Inflammatory macrophage (primary cell): ENCODE measurements at places on chromosomes 7 and 10.
A peak's percentile ranks its signal among the peaks of the same experiment; 100 is the strongest.

DNA sequence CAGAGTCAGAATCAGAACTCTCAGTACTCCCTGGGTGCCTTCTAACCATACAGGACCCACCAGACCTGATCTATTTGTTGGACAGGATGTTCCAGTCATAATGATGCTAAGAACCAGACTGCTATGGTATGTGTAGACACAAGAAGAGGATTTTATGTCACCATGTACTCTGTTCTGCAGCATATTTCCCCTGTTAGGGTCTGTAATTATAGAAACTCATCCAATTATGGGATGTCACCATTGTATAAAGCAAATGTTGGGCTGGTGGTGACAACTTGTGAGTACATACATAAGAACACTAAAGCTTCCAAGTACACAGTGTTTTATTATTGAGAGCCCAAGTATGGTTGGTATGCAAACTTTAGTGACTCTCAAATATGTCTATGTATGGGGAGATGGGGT lies 67.1 kb upstream of the AGBL3 start:
- DNase-seq: no peak

GRCh38 chr10:46548498-46549090 lies 7.9 kb downstream of the GPRIN2 start:
- no peak for DNase-seq

DNA sequence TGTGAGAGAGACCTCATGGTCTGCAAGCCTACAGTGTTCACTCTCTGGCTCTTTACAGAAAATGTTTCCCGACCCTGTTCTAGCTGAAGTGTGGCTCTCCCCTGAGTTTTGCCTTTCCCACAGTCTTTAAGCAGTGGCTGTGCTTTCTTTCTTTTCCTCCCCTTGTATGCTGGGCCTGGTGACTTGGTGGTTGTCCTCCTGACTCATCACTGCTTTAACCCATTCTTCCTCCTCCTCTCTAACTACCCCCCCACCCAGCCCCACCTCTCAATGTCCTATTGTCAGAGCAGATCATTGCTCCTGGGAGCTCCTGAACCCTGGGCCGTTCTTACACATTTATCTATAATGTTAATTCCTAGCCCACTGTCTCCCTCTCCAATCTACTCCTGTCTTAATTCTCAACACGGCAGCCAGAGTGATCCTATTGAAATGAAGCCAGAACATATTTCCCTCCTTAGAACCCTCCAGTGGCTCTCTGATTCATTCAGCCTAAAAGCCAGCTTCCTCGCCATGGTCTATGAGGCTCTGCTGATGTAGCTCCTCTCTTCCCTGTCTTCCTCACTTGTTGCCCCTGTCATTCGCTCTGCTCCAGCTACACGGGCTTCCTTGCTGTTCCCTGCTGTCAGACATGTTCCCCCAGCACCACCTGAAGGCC lies 55.0 kb downstream of the DENND11 start:
- no peak for DNase-seq

DNA sequence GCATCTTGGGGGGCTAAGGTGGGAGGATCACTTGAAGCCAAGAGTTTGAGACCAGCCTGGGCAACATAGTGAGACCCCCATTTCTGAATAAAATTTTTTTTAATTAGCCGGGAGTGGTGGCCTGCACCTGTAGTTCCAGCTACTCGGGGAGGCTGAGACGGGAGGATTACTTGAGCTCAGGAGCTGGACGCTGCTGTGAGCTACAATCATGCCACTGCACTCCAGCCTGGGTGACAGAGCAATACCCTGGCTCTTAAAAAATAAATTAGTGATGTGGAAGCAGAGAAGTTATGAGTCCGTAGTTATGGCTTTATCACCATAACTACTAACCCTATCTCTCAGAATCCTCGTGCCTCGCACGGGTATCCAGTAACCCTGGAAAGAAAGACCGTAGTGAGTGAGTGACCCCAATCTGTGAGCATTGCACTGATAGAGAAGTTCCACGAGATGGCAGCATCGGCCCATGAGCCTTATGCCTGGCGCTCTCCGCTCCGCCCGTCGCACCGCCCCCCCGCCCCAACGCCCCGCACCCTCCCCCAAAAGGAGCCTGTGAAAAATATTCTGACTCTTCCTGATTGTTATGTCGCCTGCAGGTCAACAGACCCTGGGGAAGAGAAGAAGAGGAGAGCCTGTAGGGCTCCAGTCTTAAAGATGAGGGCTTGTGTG lies 4.9 kb upstream of the SLC29A3 start:
- DNase-seq: peak; percentile 59

DNA sequence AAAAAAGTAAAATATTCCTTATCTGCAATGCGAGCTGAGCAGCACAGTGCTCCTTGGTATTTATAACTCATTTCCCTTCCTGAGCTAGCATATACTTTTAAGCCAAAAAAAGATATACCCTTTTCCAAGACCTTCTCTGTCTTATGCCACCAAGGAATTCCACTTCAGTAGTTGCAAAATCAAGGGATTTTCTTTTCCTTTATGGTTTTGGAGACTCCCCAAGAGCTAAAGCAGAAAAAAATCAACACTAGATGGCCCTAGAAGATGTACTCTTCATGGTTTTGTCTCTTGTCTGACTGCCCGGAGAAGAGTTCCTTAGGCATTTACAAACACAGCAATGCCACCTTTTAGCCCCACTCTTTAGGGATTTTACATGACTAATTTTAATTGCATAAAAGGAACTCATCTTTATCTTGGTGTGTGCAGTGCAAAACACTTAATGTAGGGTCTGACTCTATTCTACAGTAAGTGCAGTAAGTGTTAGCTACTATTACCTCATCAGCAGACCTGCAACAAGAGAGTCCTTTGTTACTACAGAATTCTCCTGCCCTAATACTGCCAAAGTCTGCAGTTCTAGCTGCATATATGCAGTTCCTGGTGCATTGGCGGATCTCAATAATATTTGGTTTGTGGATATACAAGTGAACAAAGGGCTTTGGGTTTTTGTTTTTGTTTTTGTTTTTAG lies 443.3 kb downstream of the GFRA1 start:
- no peak for DNase-seq
